ENCODE measurements at places on chromosomes 2 and 18. TPM values are rescaled to one million over a fixed set of nuclear protein-coding genes. Genes with fewer than 3 reads are reported as not detected.
A peak's percentile ranks its signal among the peaks of the same experiment; 100 is the strongest.

DNA sequence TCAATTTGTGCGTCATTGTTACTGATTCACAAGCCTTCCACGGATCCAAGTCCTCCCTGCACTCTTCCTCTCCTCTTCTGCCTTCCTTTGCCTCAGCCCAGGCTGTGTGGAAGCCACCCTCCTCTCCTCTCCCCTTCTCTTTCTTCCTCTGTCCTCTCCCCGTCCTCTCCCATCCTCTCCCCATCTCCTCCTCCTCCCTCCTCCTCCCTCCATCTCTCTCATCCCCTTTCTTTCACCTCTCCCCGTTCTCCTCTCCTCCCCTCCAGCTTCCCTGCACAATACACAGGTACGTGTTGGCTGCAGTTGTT, 183.5 kb downstream of the SEPTIN10 start:
- no peak overlapping the region for H3K4me3 ChIP-seq
- H3K27me3 ChIP-seq: no peaks in the 10 kb centered on the region
- DNase-seq: no peak
- no peaks in the 10 kb centered on the region for H3K4me1 ChIP-seq
- no peaks in the 10 kb centered on the region for H3K36me3 ChIP-seq
- H3K27ac ChIP-seq: no peak overlapping the region

DNA sequence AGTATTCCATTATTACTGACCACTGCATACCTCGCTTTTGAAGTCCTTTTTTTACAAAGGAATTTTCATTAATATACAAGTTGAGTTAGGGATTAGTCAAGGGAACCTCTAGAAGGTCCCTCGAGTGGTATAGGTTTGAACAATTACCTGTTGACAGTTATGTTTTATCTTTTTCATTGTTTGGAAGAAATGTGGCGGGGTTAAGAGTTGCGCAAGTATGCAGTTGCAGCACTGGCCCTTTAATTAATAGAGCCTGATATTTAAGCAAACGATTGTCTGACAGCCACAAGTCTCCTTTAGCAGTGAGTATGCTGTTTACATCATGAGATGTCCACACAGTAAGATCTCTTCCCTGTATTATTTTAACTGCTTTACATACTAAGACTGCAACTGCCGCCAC, 24.3 kb downstream of the KYNU start:
- H3K4me1 ChIP-seq: no peaks in the 10 kb centered on the region
- DNase-seq: no peak
- H3K27ac ChIP-seq: no peak overlapping the region
- H3K36me3 ChIP-seq: no peaks in the 10 kb centered on the region
- H3K4me3 ChIP-seq: no peak overlapping the region

DNA sequence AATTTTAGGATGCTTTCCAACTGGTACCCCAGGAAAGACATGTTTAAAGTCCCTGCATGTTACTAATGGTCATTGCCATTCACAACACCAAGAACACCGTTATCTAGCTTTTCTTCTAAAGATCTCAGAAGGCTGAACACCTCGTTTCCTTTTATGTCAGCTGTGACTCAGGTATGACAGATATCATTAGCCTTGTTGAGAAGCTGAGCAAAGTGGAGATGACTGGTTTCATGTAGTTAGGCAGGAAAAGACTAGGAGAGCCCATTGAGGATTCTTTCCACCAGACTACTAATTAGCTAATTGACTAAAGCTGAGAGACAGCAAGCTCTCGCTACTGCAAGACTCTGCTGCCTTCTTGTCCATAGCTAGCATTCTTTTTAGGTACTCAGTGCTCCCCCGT, 32.0 kb upstream of the ARL5A start:
- H3K4me3 ChIP-seq: no peak overlapping the region
- no peak for DNase-seq
- no peaks in the 10 kb centered on the region for H3K36me3 ChIP-seq
- H3K4me1 ChIP-seq: no peaks in the 10 kb centered on the region
- H3K27me3 ChIP-seq: no peaks in the 10 kb centered on the region

GRCh38 chr2:179692043-179692442, 169.4 kb downstream of the ZNF385B start:
- H3K27ac ChIP-seq: no peak overlapping the region
- no peak overlapping the region for H3K4me3 ChIP-seq
- H3K27me3 ChIP-seq: no peaks in the 10 kb centered on the region
- H3K36me3 ChIP-seq: no peaks in the 10 kb centered on the region

DNA sequence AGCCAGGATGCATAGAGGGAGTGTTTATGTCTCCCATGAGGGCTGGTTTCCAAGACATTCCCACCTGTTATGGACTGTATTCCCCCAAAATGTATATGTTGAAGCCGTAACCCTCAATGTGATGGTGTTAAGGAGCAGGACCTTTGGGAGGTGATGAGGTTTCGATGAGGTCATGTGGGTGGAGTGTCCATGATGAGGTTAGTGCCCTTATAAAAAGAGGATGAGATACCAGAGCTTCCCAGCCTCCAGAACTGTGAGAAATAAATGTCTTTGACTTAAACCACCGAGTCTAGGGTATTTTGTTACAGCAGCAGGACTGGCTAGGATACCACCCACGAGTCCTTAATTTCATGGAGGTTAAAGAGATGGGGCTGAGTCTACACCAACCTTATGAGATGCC, 22.6 kb upstream of the EPAS1 start:
- H3K4me3 ChIP-seq: no peak overlapping the region
- no peak overlapping the region for H3K27ac ChIP-seq
- peaks cover 5% of the 10 kb centered on the region for H3K4me1 ChIP-seq
- no peaks in the 10 kb centered on the region for H3K36me3 ChIP-seq

GRCh38 chr2:98137196-98137595, 50.2 kb downstream of the VWA3B start:
- H3K27me3 ChIP-seq: no peaks in the 10 kb centered on the region
- H3K4me3 ChIP-seq: no peak overlapping the region
- H3K4me1 ChIP-seq: peaks cover 21% of the 10 kb centered on the region
- DNase-seq: no peak
- H3K27ac ChIP-seq: no peak overlapping the region

GRCh38 chr2:179987916-179988315, 19.2 kb downstream of the CWC22 start:
- H3K27ac ChIP-seq: no peak overlapping the region
- no peak overlapping the region for H3K4me3 ChIP-seq
- no peaks in the 10 kb centered on the region for H3K4me1 ChIP-seq
- no peaks in the 10 kb centered on the region for H3K27me3 ChIP-seq
- peaks cover 2% of the 10 kb centered on the region for H3K36me3 ChIP-seq

GRCh38 chr18:51011709-51012108, 18.3 kb upstream of the SMAD4 start:
- no peak overlapping the region for H3K27ac ChIP-seq
- no peaks in the 10 kb centered on the region for H3K36me3 ChIP-seq
- no peaks in the 10 kb centered on the region for H3K4me1 ChIP-seq
- DNase-seq: no peak

The HOXD10 gene
- not detected for total RNA-seq

GRCh38 chr18:50579061-50579774, 19.3 kb downstream of the MAPK4 start:
- no peaks in the 10 kb centered on the region for H3K36me3 ChIP-seq
- H3K4me1 ChIP-seq: no peaks in the 10 kb centered on the region
- H3K27ac ChIP-seq: no peak overlapping the region
- no peak overlapping the region for H3K4me3 ChIP-seq
- DNase-seq: no peak
- H3K27me3 ChIP-seq: peaks cover 2% of the 10 kb centered on the region

DNA sequence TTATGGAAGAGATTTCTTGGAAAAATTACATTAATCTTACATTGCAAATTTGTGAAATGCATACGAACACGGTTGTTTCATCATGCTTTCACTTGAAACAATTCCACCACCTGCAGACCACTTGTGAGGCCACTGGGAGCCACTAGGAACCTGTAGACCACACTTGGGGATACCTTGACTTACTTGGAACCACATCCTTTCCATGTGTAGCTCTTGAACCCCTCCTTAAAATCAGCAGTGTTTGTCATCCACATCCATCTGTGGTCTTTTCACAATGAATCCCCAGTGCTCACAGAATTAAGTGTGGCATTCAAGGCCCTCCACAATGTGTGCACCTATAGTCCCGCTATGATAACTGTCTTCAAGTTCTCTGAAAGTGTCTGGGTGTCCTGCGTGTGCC, 350.9 kb downstream of the MYCN start:
- no peak for DNase-seq
- H3K4me3 ChIP-seq: no peak overlapping the region
- H3K4me1 ChIP-seq: no peaks in the 10 kb centered on the region
- H3K36me3 ChIP-seq: no peaks in the 10 kb centered on the region

- H3K27ac ChIP-seq: no peak overlapping the region
- peak; percentile 14 for DNase-seq
- H3K27me3 ChIP-seq: no peaks in the 10 kb centered on the region
- H3K4me3 ChIP-seq: no peak overlapping the region
- no peaks in the 10 kb centered on the region for H3K4me1 ChIP-seq
These were observed 457.7 kb downstream of the CBLN2 start for GRCh38 chr18:72086421-72086820.

DNA sequence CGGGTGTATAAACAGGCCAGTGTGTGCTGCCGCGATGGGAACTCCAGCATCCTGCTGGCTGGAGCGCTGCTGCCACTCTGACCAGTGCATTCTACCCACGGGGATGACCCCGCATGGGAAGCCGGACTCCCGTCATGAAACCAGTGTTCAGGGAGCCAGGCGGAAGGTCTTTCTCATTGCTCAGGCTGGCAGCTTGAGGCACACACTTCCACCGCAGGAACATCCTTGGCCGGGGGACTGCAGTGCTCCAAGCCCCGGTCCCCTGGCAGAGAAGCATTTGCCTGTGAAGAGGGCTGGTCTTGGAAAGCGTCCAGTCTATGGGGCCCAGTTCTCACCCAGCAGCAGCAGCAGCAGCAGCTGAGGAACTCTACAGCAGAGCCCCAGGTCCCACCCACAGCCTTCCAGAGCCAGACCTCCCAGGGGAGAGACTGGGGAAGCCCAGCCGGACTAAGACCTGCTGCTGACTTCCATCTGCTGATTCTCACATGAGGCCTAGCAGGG, 235.9 kb downstream of the KLHL29 start:
- H3K36me3 ChIP-seq: no peaks in the 10 kb centered on the region
- no peaks in the 10 kb centered on the region for H3K27me3 ChIP-seq
- H3K4me1 ChIP-seq: no peaks in the 10 kb centered on the region
- no peak overlapping the region for H3K27ac ChIP-seq
- no peak overlapping the region for H3K4me3 ChIP-seq

- no peak for DNase-seq
- no peak overlapping the region for H3K4me3 ChIP-seq
- no peaks in the 10 kb centered on the region for H3K4me1 ChIP-seq
These were observed 85.7 kb downstream of the SMC6 start for GRCh38 chr2:17667898-17668297.

DNA sequence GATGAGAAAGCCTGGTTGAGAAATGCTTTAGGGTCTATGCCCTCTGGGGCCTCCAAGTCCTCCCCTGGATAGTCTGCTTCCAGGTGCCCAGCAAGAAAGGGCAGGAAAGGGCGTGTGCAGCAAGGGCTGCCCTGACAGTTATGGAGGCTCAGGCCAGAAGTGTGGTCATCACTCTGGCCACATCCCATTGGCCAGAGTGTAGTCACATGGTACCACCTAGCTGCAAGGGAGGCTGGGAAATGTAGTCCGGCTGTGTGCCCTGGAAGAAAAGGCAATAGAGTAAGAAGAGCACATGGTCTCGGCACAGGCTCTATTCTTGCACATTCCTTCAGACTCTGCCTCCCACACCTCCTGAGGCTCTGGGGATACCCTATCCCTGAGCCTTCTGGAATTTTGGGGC, 35.7 kb downstream of the ODC1 start:
- H3K4me1 ChIP-seq: peaks cover 74% of the 10 kb centered on the region
- H3K4me3 ChIP-seq: no peak overlapping the region
- H3K27ac ChIP-seq: no peak overlapping the region
- no peaks in the 10 kb centered on the region for H3K36me3 ChIP-seq

DNA sequence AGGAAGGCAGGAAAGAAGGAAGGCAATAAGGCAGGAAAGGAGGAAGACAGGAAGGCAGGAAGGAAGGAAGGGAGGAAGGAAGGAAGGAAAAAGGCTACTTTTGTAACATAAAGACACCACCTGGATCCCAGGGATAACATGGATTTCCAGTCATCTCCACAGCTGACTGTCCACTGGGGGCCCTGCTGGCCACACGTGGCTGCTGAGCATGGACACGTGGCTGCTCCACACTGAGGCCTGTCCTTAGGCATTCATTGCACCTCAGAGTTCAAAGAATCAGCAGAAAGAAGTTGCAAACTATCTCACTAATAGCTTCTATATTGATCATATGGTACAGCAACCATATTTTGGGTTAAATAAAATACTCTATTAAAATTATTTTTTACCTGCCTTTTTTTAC, 130.2 kb upstream of the SALL3 start:
- no peak overlapping the region for H3K4me3 ChIP-seq
- no peak overlapping the region for H3K27ac ChIP-seq
- H3K27me3 ChIP-seq: no peaks in the 10 kb centered on the region
- DNase-seq: no peak
- no peaks in the 10 kb centered on the region for H3K36me3 ChIP-seq
- no peaks in the 10 kb centered on the region for H3K4me1 ChIP-seq

DNA sequence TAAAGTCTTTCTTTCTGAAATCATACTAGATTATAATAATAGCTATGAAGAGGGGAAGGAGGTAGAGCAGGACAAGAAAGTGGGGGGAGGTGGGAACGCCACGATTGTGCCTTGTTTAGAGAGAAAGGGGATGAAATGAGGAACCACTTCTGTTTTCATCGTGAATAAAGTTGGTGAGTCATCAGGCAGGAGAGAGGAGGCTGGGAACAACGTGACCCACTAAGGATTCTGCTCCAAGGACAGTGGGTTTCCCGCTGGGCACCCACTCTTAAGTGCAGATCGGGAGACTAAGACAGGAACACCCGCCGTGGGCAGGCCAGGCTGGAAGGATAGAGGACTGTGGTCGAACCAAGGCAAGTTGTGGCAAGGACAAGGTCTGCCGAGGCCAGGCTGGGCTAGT, 158.2 kb downstream of the L3MBTL4 start:
- no peak overlapping the region for H3K4me3 ChIP-seq
- DNase-seq: no peak
- no peaks in the 10 kb centered on the region for H3K27me3 ChIP-seq

DNA sequence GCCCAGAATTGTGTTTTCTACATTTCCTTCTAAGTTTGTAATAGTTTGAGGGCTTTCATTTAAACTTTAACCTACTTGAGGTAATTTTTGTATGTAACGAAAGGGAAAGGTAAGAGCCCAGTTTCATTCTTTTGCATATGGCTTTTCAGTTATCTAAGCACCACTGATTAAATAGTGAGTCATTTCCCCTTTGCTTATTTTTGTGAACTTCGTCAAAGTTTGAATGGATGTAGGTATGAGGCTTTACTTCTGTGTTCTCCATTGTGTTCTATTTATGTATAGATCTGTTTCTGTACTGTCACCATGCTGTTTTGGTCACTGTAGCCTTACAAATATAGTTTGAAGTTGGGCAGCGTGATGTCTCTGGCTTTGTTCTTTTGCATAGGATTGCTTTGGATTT, 944.8 kb upstream of the CNTNAP5 start:
- H3K27ac ChIP-seq: no peak overlapping the region
- no peak for DNase-seq
- H3K27me3 ChIP-seq: no peaks in the 10 kb centered on the region
- no peak overlapping the region for H3K4me3 ChIP-seq
- H3K36me3 ChIP-seq: no peaks in the 10 kb centered on the region
- H3K4me1 ChIP-seq: no peaks in the 10 kb centered on the region

GRCh38 chr2:242001853-242002252, 132.3 kb downstream of the RTP5 start:
- no peaks in the 10 kb centered on the region for H3K36me3 ChIP-seq
- no peaks in the 10 kb centered on the region for H3K4me1 ChIP-seq
- H3K27ac ChIP-seq: no peak overlapping the region
- H3K4me3 ChIP-seq: no peak overlapping the region
- no peak for DNase-seq
- no peaks in the 10 kb centered on the region for H3K27me3 ChIP-seq

- H3K4me1 ChIP-seq: no peaks in the 10 kb centered on the region
- H3K36me3 ChIP-seq: no peaks in the 10 kb centered on the region
- H3K27ac ChIP-seq: no peak overlapping the region
- DNase-seq: no peak
These were observed 12.5 kb downstream of the NMS start for GRCh38 chr2:100482741-100483140.
